ENCODE measurements at places on chromosomes 1 and 21.
A peak's percentile ranks its signal among the peaks of the same experiment; 100 is the strongest.

GRCh38 chr1:53398576-53399365, 60.4 kb upstream of the DMRTB1 start:
- no peak for DNase-seq

GRCh38 chr1:119652587-119652986, 4.5 kb upstream of the ZNF697 start:
- no peak for DNase-seq

GRCh38 chr1:30934613-30935012, 26.1 kb upstream of the SDC3 start:
- DNase-seq: no peak

- DNase-seq: no peak
Observed at GRCh38 chr1:242828828-242829227, 304.3 kb upstream of the PLD5 start.

DNA sequence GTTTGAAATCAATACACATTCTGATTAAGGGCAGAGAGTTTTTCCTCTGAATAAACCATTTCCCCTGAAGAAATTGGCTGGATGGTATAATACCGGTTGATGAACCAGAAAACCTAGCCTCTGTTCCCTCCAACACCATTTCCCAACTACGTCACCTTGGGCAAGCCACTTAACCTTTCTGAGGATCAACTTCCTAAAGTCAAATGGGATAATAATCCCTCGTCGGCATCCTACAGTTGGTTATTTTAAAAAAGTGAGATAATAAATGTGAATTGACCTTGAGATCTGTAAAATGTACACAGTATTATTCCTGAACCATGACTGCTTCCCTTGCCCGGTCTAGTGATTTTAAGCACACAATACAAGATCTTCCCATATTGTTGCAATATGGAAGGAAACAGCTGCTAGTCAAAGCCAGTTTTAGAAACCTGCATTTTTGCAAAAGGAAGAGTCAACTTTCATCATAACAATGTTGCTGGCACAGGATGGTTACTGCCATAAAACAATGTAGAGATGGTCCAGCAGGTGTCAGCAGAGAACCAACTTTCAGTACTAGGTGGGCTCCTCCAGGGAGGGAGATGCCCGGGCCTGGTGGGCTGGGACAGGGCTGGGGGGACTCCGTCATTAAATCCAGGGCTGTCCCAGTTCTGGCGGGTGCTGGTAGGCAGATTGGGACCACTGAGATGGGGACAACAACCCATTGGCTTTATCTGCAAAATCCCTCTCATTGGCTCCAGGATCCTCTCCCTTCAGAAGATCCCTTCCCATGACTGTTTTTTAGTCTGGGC, 5.2 kb upstream of the HLX start:
- DNase-seq: no peak

- DNase-seq: no peak
Observed at GRCh38 chr1:171422511-171422910, 62.8 kb upstream of the PRRC2C start.

- no peak for DNase-seq
Observed at GRCh38 chr21:27382404-27382803, 415.5 kb upstream of the ADAMTS5 start.

- DNase-seq: peak; percentile 30
Observed at GRCh38 chr21:25929856-25930520, 195.2 kb downstream of the GABPA start.

DNA sequence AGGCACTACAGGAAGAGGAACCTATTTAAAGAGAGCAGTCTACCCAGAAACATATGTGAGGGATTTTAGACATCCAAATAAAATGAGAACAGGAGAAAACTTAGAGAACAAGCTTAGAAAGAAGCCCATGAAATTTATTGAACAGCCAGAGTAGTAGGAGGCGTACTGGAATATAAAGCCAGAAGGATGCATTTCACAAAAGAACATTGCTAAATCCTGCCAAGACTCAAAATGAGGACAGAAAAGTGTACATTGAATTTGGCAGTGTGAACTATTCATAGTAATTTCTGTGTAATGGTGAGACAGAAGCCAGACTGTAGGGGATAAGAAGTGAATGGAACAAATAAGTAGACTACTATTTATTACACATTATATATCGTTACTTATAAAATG, 22.5 kb downstream of the CEPT1 start:
- no peak for DNase-seq

- no peak for DNase-seq
Observed at GRCh38 chr1:212315907-212316306, 30.7 kb downstream of the PPP2R5A start.

- no peak for DNase-seq
Observed at GRCh38 chr1:14997646-14998276, 155.8 kb upstream of the TMEM51 start.

DNA sequence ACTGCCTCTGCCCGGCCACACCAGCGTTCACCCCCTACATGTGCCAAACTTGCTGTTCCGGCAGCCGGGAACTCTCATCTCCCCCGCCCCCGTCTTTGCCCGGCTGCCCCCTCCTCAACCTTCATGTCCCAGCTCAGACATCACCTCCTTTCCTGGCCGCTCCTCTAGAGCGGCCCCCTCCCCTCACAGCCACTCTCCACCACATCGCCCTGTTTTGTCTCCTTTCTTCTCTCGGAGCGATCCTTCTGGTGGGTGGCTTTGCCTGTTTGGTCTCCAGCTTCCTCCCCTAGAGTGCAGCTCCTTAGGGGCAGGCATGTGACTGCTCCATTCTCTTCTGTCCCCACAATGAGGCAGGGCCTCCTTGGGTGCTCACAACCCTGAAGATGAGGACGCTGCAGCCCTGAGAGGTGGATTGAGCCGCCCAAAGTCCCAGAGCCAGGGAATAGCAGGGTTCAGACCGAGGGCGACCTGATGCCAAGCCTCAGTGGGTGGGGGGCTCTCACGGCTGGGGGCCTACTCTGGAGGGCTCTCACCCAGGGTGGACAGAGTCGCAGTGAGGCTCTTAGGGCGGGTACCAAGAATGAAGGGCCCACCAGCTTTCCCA, 44.9 kb upstream of the ECE1 start:
- no peak for DNase-seq

DNA sequence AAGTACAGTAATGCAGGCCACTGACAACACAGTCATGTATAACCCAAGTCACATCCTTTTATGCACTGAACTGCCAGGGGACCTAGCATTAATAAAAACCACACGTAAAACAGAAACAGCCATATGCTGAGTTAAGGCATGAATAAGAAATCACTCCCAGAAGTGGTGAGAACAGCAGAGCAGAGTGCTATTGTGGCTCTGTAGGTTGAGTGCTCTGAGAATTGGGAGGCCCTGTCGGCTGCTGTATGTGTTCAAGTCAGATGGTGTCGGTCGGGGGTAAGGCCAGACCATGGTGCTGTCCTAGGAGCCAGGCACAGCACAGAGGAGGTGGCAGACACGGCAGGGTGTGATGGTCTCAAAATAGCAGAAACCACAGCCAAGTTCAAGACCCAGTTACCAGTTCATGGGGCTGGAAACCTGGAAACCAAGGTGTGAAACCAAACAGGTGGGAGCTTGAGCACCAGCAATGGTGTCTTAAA, 126.6 kb upstream of the COA6 start:
- no peak for DNase-seq

DNA sequence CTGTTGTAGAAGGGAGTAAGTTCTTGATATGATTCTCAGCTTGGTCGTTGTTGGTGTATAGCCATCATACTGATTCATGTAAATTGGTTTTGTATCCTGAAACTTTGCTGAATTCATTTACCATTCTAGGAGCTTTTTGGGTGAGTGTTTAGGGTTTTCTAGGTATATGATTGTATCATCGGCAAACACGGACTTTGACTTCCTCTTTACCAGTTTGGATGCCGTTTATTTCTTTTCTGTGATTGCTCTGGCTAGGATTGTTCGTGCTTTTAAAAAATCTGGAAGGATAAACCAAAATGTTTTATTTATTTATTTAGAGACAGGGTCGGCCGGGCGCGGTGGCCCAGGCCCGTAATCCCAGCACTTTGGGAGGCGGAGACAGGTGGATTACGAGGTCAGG, 20.6 kb downstream of the RRP1B start:
- DNase-seq: no peak

DNA sequence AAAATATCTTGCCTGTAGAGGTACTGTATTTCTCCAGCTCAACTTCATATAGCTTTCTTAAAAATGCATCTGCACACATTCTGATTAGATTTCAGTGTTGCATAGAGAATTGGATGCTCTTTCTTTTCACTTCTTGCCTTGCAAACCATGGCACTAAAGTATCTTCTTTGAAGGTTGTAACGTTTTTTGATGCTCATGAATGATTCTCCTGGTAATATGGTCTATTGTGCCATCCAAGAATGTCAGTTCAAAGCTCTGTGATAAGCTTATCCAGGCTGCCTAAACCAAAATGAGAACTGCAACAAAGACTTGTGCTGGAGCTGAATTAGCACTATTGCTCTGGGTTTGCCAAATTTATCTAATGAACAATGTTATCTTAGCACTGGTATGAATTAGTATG, 1.9 kb downstream of the SGIP1 start:
- no peak for DNase-seq

DNA sequence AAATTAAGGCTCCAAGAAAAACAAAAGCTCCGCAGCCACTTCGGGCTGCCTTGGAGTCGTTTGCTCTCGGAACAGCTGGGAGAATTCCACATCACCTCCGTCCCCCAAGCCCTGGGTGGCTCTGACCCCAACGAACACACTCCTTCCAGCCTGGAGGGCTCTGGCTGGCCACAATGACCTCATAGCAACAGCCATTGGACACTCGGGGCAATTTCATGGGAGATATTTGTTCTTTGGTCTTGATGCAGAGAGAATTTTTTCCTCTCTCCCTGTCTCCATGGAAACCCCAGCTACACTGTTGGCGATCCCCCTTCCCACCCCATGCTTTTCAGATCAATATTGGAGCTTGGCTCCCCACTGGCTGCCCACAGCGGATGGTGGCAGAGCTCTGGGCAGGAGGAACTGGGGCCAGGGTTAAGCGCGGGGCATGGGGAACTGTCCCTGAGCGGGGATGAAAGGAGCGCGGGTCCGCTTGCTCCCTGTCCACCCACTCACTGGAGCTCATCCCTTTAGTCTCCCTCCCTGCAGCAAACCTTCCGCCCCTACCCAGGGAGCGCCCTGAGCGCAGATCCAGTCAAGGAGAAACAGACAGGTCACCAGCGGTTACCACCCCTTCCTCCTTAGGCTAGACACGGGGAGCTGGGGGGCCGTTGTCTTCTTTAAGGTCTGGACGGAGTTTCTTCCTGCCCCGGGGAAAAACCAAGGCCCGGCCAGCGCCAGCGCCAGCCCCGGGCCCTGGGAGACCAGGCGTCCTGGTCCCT, 1.2 kb downstream of the WNT4 start:
- no peak for DNase-seq

DNA sequence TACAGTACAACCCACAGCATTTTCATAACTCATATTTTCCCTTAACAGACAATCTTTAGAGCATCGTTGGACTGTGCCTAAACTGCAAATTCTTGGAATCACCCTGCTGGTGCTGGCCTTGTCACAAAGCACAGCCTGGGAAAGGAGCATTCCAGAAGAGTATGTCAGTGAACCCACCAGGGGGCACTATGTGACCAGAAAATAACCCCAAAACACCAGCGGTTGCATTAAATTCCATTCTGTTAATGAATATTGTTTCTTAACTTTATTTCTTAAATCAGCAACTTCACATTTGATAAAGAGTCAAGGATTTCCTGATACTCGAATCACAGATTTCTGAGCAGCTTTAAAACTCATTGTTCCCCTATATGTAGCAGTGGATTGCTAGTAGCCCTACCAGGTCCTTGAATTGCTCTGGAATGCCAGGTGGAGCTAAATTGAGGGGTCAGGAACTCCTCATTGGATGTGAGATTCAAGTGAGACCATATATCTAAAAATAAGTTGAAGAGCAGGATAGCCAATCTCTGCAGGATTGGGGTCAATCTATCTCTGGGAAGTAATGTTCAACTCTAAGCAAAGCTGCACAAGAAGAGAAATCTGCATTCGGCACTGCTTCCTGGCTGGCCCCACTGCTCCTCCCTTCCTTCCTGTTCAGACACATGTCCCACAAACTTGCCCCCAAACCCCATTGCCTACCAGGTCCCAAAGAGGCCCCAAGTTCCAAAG, 12.7 kb upstream of the RAB4A start:
- no peak for DNase-seq

DNA sequence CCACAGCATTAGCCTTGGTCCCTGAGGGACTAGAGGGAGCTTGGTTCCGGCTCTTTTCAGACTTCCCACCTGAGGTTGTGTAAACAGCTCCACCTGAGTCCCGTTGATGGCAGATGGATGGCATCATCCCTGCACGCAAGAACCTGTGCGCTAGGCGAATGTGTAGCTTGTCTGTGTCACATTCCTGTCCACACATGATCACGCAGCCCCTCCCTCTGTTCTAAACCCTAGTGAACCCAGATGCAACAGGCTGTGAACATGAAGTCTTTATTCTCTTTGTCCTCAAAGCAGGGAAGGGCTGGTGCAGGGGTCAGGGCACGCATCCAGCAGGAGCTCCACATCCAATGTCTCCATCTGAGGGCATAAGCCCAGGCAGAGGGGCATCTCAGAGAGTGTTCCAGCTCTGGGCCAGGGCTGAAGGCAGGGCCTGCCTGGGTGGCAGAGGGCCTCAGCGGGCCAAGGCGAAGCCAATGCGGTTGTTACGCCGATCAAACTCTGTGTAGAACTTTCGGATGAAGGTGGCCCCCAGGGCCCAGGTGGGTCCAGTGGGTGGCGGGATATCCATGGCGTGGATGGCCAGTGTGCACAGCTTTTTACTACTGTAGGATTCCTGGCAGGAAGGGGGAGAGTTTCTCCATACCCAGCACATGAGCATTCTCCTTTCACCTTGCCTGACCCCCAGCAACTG, 2.9 kb upstream of the ETNK2 start:
- no peak for DNase-seq

- DNase-seq: no peak
Observed at GRCh38 chr1:91550961-91551360, 50.3 kb downstream of the CDC7 start.
